ENCODE measurements at places on chromosomes 13 and 19. TPM values are rescaled to one million over a fixed set of nuclear protein-coding genes. Genes with fewer than 3 reads are reported as not detected.

The YIPF2 gene
- 61.5 TPM for total RNA-seq

The CCDC122 gene
- total RNA-seq, result 1.9 TPM

The CD33 gene
- not detected for total RNA-seq

The MAG gene
- total RNA-seq, result not detected

The ITGBL1 gene
- total RNA-seq, result 22.2 TPM

The CEACAM18 gene
- not detected for total RNA-seq

The MAB21L1 gene
- 0.83 TPM for total RNA-seq

The CYP4F11 gene
- not detected for total RNA-seq

The PRR36 gene
- not detected for total RNA-seq

The LRFN3 gene
- 0.56 TPM for total RNA-seq

The PLPP2 gene
- 2.3 TPM for total RNA-seq

The IRGC gene
- not detected for total RNA-seq

The KATNAL1 gene
- 35.8 TPM for total RNA-seq
